ENCODE measurements at places on chromosomes 7 and 10.

DNA sequence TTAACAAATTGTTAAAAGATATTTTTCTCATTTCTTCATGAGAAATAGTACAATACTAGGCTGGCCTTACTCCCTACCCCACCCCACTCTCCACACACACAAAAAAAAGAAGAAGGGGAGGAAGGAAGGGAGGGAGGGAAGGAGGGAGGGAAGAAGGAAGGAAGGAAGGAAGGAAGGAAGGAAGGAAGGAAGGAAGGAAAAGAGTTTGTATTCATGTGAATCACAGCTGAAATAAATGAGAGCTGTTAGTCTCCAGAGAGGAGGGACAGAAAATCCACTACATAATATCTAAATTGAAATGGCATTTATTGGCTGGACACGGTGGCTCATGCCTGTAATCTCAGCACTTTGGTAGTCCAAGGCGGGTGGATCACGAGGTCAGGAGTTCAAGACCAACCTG, 57.8 kb downstream of the SEMA3A start:
- no peak for DNase-seq

DNA sequence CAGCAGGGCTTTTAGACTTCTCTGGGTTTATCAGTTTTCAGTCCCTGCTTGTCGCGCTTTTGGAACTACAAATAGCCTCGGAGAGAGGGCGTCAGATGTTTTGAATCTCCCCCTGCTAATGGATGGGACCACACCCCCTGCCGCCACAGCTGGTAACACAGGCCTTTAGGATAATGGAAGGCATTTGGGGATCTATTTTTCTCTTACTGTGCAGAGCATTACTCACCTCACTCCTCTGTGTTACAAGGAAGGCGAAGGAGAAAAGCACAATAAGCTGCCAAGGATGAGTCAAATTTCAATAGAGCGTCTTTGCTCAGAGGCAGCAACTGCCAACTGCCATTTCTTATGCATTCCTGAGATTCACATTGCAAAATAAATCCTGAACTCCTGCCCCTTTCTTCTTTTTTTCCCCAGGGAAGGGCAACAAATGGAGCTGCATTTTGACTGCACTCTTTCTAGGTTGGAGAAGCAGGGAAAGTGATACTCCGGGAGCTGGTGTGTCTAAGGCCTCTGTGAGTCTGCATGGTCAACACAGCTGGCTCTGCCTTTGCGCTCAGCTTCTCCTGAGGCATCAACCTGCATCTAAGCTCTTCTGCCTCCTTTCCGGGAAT, 31.5 kb upstream of the SMNDC1 start:
- DNase-seq = no peak

DNA sequence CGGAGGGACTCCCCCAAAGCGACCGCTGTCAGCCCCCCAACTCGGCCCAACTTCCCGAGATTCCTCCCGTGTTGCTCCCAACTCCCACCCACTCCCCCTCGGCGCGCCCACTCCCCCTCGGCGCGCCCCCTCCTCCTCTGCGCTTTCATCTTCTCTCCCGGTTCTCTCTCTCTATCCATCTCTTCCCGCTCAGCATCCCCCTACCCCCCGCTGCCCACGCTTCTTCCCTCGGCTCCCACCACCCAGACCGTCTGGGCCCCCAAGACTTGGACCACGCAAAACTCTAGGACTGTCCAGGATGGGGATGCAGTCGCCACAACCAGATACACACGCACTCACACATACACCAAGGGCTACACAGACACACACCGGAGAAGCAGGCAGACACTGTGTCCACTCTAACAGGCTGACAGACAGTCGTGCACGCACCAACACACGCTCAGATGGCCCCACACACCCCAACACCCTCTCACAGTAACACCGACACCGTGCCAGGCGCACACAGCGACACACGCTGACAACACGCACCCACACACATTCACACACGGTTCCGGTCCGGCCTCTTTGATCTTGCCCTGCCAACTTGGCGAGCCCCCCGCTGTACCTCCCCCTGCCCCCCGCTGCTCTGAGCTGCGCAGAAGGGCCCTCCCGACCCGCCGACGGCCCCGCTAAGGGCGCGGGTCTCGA, 1.1 kb downstream of the GRID1 start:
- DNase-seq = no peak

GRCh38 chr7:17586711-17587110, 288.3 kb downstream of the AHR start:
- DNase-seq = no peak

DNA sequence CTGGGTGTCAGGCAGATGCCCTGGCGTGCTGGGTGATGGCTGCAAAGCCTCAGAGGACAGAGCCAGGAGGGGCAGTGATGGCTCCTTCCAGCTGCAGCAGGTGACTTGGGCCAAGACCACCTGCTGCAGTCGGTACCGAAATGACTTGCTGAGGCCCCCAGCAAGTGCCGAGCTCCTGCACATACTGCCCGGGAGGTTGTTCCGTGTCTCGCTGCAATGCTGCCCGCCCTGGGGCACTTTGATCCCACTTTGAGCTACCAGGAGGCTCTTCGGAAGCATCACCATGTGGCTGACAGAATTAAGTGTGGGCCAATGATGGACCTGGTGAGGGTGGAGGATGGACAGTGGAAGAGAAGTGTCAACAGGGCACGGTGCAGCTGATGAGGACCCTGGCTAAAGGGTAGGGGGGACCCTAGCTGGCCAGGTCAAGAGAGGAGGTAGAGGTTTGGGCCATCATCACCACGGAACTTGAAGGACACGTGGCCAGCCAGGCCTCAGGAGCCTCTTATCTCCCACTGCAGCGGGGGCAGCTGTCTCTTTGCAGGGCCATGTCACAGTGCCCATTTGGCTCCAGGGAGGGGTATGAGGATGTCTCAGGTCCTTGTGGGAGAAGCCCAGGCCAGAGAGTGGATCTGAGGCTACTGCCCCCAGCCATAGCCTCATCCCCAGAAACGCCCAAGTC, 51.1 kb upstream of the NANOS1 start:
- DNase-seq = no peak

DNA sequence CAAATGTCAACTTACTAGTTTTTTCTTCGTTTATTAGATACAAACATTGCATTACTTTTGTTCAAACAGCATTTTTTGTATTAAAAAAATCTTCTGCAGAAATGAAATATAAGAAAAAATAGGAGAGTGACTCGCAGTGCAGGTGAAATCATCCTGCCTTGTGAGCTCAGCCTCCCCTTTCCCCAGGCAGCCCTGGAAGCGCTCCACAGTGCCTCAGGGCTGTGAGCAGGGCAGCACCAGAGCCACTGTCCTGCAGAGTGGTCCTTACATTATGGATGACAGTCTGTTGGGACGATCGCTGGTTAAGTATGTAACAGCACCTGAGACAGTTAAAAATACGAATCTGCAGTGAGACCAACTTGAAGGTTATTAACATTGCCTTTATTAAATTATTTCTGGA, 695.4 kb upstream of the POM121L12 start:
- DNase-seq = no peak

- DNase-seq = no peak
These were observed 114.7 kb upstream of the CARD11 start for GRCh38 chr7:3158341-3158760.

GRCh38 chr7:77498659-77499379, 38.3 kb upstream of the PTPN12 start:
- no peak for DNase-seq

DNA sequence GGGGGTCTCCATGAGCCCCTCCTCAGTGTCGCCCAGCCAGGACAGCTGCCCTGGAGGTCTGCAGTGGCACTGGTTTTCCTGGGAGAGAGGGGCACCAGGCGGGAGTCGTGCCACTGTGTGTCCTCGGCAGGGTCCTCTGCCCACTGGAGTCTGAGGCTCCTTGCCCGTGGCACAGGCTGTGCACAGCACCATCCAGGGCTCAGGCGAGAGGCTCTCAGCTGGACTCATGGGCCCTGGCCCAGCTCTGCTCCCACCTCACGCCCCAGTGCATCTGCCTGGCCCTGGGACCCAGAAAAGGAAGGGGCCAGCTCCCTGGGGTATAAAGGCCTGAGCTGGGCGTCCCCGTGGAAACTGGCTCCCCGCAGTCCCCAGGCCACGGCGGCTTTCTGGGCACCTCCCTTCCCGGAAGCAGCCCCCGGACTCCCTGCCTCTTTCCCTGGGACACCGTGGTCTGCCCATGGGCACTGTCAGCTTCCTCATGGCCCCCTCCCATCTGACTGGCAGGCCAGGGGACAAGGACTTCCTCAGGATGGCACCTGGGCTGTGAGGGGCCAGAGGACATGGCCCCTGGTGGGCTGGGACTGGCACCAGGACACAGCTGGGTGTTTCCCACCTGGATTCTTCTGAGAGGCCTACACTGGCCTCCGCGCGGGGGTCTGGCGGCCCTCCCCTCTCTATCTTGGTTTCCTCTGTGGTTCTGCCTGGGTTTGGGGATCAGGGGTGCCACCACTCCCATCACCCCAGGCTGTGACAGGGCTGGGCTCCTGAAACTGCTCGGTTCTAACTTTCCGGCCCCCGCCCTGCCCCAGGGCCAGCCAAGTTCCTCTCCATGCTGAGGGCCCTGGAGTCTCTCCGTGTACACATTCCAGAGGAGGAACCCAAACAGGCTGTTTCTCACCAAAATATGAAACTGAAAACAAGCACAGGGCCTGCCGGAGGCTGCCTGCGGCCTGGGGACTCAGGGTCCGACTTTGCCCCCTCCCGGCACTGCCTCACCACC, 5.5 kb downstream of the FOXL3 start:
- DNase-seq = no peak

DNA sequence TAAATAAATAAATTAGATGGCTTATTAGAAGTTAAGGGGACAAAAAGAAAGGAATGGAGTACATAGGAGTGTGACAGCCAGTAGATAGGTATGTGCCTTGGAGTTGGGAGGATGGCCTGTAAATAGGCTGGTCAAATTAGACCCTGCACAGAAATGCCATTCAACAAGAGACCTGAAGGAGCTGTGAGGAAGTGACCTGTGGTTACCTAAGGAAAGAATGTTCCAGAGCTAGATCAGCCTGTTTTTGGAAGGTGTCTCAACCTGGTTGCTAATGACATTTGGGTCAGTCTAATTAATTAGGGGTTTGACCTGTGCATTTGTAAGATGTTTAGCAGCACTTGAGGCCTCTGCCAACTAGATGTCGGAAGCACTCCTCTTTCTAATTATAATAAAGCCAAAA, 315.3 kb upstream of the PLXDC2 start:
- DNase-seq = no peak

DNA sequence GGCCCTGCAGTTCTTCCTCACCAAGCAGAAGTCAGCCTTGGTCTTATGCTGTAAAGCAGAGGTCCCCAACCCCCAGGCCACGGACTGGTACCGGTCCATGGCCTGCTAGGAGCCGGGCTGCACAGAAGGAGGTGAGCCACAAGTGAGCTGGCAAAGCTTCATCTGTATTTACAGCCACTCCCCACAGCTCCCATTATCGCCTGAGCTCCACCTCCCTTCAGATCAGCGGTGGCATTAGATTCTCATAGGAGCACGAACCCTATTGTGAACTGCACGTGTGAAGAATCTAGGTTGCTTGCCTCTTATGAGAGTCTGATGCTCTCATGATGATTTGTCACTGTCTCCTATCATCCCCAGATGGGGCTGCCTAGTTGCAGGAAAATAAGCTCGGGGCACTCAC, 87.6 kb upstream of the NEBL start:
- DNase-seq = no peak

GRCh38 chr7:44973610-44974401, 5.0 kb downstream of the MYO1G start:
- DNase-seq = no peak

GRCh38 chr10:71780156-71780555, 6.8 kb upstream of the VSIR start:
- no peak for DNase-seq

DNA sequence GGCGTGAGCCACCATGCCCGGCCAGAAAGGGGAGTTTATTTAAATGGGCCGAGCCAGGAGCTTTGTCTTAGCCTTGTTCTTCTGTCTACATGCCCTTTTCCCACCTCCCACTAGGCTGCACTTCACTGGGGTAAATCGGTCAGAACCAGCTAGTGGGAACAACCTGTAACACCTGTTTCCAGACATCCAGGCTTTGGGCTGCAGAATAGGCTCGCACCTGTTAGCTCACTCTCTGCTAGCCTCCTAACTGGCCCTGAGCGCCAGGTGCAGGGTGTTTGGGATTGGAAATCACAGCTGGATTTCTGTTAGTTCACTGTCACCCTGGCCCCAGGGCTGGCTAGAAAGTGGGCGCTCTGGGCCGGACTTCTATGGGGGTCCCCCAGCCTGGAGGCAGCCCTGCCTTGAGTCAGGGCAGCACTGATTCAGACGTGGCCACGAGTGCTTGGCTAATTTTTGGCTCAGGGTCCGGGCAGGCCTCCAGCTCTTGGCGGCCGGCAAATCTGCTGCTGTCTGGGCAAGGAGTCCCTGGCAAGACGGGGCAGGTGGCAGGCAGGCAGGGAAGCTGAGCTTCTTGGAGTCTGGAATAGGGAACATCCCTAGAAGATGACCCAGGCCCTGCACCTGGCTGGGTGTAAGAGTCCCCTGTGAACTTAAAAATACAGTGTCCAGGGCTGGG, 48.6 kb downstream of the GTF2IRD1 start:
- peak; percentile 22 for DNase-seq

DNA sequence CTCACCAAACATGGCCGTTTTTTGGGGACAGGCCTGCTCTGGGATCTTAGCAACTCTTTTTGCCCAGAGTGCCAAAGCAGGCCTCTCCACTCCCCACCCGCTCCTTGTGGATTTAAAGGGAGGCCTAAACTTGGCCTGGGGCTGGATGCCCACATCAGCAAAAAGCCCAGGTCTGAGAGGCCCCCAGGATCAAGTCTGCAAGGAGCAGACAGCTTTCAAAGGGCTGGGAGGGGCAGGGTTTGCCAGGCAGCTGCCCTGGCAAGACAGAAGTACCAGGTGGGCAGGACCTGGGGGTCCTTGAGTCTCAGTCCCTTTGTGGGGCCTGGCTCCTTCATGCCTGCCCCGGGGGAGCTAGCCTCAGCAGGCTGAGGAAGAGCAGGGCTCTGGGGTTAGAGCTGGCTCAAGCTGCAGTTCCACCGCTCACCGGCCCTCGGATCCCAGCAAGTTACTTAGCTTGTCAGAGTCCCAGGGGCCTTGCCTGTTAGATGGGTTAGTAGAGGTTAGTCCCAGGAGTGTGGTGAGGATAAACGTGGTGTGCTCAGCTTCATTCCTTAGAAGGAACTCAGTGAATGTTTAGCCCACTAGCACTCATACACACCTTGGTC, 56.2 kb downstream of the ARHGAP22 start:
- DNase-seq = no peak

GRCh38 chr7:139775829-139776266, 1.9 kb downstream of the HIPK2 start:
- peak; percentile 93 for DNase-seq

DNA sequence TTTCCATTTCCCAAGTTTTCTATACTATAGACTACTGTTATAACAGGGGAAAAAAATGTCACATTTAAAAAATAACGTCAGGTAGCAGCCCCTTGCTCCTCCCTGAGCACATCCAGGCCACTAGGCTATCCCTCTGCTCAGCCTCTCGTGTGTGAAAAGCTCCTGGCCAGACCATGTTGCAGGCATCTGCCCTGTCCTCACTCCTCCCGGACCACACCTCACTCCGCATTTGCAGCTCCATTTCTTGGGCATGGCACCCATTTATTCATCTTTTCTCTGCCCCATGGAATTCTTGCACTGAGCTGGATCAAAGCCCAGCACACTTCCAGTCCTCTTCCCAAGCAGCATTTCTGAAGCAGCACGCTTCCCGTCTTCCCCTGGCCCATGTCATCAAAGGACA, 1.4 kb upstream of the GDF2 start:
- DNase-seq = no peak

All from pons (tissue), 1 donor.